ENCODE measurements at places on chromosomes 2 and 18. TPM values are rescaled to one million over a fixed set of nuclear protein-coding genes. Genes with fewer than 3 reads are reported as not detected.
A peak's percentile ranks its signal among the peaks of the same experiment; 100 is the strongest.

The CXCR1 gene
- not detected for total RNA-seq

The PROC gene
- not detected for total RNA-seq

The ABCG5 gene
- not detected for total RNA-seq

The TMEM17 gene
- total RNA-seq = 4.7 TPM

The HSPD1 gene
- 468 TPM for total RNA-seq

DNA sequence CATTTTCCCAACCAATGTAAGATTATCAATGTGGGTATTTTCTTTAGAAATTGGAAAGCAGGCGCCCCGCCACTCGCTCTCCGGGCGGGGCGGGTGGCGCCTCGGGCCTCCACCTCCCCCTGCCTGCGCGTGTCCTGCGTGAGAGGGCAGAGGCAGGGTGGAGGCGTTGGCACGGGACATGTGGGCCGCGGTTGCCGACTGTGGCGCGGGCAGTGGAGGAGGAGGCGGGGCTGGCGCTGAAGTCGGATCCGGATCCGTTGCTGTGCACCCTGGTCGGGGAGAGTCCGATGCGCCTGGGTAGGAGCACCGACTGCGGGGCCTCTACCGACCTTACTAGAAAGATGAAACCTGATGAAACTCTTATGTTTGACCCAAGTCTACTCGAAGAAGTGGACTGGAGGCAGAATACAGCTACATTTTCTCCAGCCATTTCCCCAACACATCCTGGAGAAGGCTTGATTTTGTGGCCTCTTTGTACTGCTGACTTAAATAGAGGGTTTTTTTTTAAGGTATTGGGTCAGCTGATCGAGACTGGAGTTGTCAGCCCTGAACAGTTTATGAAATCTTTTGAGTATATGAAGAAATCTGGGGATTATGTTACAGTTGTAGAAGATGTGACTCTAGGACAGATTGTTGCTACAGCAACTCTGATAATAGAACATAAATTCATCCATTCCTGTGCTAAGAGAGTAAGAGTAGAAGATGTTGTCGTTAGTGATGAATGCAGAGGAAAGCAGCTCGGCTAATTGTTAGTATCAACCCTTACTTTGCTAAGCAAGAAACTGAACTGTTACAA is 37.9 kb downstream of the PMS1 start:
- H3K27ac ChIP-seq = no peak overlapping the region
- DNase-seq = no peak
- no peak overlapping the region for H3K4me3 ChIP-seq
- peaks cover 7% of the 10 kb centered on the region for H3K4me1 ChIP-seq
- H3K27me3 ChIP-seq = no peaks in the 10 kb centered on the region
- peaks cover 12% of the 10 kb centered on the region for H3K36me3 ChIP-seq

- H3K27ac ChIP-seq = no peak overlapping the region
- peaks cover 50% of the 10 kb centered on the region for H3K4me1 ChIP-seq
- DNase-seq = no peak
Observed at GRCh38 chr2:47039489-47039870, 115.6 kb downstream of the STPG4 start.

DNA sequence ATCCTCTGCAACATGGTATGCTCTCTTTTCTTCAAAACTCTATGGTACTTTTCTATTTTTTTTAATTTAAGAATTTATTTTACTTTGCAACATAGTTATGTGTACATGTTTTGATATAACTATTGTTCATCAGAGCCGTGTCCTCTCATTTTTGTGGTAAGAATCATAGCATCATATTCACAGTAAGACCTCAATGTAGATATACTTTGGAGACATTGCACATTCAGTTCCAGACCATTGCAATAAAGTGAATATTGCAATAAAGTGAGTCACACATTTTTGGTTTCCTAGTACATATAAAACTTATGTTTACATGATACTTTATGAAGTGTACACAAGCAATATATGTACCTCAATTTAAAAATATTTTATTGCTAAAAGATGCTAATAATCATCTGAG is 22.7 kb upstream of the LINC00305 start:
- DNase-seq = no peak
- H3K27me3 ChIP-seq = no peaks in the 10 kb centered on the region
- no peaks in the 10 kb centered on the region for H3K4me1 ChIP-seq
- H3K27ac ChIP-seq = no peak overlapping the region

DNA sequence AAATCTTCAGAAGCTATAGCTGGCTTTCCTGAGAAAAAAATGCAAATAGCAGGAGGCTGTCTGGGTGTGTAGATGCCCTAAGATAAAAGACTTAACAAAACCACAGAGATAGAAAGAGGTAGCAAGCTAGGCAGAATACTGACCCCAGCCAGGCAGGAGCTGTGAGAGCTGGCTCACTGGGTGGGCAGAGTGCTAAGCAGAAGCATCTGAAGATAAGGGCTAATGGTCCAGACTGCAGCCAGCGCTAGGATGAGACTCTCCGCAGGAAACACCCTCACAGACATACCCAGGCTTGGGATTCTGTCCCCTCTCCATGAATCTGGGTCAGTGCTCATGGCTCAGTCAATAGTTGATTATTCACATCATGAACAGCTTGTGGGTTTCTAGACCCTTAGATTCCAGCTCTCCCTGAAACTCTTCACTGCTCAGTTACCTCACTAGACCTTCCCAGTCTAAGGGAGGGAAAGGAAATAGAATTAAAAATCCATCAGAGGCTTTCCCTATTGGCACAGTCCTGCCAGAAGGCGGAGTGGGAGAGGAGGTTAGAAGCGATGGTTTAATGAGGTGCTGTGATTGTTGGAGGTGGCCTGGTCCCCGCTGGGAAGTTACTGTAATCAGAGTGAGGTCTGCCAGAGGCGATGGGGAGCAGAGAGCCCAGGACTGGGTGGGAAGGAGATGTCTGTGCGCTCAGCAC is 21.4 kb upstream of the CCBE1 start:
- H3K4me1 ChIP-seq = peaks cover 59% of the 10 kb centered on the region
- peak overlapping the region; percentile 77 for H3K27ac ChIP-seq
- H3K36me3 ChIP-seq = no peaks in the 10 kb centered on the region
- H3K27me3 ChIP-seq = no peaks in the 10 kb centered on the region
- peak; percentile 86 for DNase-seq

DNA sequence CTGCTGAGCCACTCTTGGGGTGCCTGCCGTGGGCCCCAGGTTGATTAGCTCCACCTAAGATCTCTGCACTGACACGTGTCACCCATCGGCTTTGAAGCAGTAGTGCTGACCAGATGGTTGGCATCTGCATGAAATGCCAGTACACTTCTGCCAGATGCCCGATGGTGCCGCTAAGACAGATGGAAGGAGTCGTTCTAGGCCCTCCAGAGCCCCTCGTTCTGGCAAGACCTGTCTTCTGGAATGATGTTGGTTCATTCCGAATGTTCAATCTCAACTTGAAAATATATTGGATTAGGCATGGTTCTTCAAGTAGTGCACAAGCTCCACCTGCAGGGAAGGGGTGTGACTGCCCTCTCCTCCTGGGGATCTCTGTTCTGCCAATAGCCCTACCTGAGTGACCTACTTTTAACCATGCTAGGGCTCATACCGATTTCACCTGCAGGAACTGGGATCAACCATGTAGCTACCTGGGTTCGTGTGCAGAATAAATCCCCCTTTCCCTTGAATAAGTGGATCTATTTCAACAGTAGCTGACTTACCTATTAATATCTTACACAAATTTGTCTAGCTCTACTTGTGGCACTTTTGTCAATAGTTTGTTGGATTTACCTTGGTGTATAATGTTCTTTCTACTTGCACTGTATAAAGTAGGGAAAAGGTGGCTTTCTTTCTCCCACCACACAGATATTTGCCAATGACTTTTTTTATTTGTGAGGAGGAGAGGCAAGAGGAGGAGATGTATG is 342.6 kb downstream of the CTNNA2 start:
- H3K4me3 ChIP-seq = no peak overlapping the region
- H3K27ac ChIP-seq = no peak overlapping the region
- no peaks in the 10 kb centered on the region for H3K36me3 ChIP-seq
- 0 out of 2 replicates have a peak, but pooled peaks cover 3% of the 10 kb centered on the region for H3K27me3 ChIP-seq
- DNase-seq = no peak
- H3K4me1 ChIP-seq = no peaks in the 10 kb centered on the region

GRCh38 chr2:222854773-222855700 is 5.8 kb upstream of the ACSL3 start:
- peaks cover 6% of the 10 kb centered on the region for H3K4me1 ChIP-seq
- H3K36me3 ChIP-seq = no peaks in the 10 kb centered on the region
- H3K27ac ChIP-seq = no peak overlapping the region
- no peak for DNase-seq
- H3K4me3 ChIP-seq = no peak overlapping the region
- H3K27me3 ChIP-seq = no peaks in the 10 kb centered on the region

DNA sequence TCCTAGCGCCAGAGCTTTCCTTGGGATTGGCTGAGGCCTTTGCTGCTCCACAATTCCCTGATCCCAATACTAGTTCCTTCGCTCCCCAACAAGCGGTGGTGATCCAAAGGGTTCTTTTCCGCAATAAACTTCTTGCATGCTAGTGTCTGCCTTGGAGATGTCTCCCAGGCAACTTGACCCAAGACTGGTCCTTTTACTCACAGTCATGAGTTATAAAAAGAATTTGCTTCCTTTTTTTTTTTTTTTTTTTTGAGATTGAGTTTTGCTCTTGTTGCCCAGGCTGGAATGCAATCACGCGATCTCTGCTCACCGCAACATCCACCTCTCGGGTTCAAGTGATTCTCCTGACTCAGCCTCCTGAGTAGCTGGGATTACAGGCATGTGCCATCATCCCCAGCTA is 89.8 kb upstream of the SP3 start:
- peaks cover 61% of the 10 kb centered on the region for H3K4me1 ChIP-seq
- no peaks in the 10 kb centered on the region for H3K36me3 ChIP-seq
- H3K27me3 ChIP-seq = no peaks in the 10 kb centered on the region
- no peak overlapping the region for H3K4me3 ChIP-seq
- no peak overlapping the region for H3K27ac ChIP-seq

DNA sequence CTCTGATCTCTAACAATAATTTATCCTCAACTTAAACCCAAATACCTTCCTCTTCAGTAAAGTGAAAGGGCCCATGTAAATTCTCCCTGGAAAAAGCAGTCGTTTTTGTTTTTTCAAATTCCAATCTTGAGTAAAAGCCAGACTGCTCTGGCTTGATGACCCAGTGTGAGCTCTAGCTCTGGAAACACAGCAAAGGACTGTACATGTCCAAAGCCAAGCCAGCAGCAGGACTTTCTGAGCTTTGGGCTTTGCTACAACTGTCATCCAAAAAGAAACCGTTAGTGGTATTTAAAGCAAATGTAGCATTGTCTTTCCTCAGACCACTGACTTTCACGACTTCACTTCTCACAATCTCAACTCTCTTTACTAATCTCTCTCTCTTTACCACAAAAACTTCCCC is 25.4 kb downstream of the SH3YL1 start:
- H3K4me1 ChIP-seq = no peaks in the 10 kb centered on the region
- no peaks in the 10 kb centered on the region for H3K36me3 ChIP-seq
- no peak overlapping the region for H3K4me3 ChIP-seq

DNA sequence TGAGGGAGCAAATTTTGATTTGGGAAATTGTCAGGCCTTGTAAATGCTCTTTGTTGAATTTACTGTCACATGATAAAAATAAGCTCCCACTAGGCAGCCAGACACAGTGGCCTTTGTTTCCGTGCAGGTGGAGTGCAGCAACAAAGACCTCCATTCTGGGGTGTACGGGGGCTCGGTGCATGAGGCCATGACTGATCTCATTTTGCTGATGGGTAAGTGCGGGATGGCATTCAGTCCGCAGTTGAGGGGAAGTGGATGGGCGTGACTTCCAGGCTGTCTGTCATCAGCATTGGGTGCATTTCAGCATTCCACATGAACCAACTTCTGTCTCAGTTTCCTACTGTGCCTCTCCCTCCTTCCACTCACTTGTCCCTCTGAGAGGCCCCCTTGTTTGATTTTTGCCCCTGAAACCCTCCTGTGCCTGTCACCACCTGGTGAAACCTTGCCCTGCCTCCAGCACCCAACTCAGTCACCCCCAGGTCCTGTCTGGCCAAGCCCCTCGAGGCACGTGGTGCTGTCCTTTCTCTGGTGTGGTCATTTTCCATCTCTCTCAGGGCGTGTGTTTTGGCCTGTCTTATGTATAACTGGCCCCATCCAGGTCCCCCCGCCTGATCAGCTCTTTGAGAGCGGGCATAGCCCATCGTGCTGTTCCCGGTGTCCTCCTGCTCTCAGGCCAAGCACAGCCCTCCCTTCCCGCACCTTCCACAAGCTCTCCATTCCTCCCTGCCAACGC is 16.3 kb downstream of the CNDP2 start:
- no peak overlapping the region for H3K4me3 ChIP-seq
- no peak for DNase-seq
- no peak overlapping the region for H3K27ac ChIP-seq
- no peaks in the 10 kb centered on the region for H3K4me1 ChIP-seq
- H3K36me3 ChIP-seq = peaks cover 89% of the 10 kb centered on the region

- H3K27ac ChIP-seq = peak overlapping the region; percentile 27
- no peak overlapping the region for H3K4me3 ChIP-seq
- H3K36me3 ChIP-seq = no peaks in the 10 kb centered on the region
- no peak for DNase-seq
- peaks cover 42% of the 10 kb centered on the region for H3K4me1 ChIP-seq
Observed at GRCh38 chr2:20456116-20456571, 9.3 kb downstream of the RHOB start.

DNA sequence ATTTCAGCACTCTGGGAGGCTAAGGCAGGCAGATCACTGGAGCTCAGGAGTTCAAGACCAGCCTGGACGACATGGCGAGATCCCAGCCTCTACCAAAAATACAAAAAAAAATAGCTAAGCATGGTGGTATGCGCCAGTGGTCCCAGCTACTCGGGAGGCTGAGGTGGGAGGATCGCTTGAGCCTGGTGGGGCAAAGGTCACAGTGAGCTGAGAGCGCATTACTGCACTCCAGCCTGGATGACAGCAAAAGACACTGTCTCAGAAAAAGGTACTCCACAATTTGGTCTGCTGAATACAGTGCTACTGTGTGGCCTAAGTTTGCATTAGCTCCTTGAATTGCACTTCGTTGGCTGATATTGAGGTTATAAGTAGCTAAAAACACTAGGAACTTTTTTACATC is 97.9 kb downstream of the FEZ2 start:
- H3K27ac ChIP-seq = no peak overlapping the region
- H3K27me3 ChIP-seq = no peaks in the 10 kb centered on the region
- DNase-seq = no peak
- peaks cover 3% of the 10 kb centered on the region for H3K4me1 ChIP-seq
- H3K36me3 ChIP-seq = peaks cover 91% of the 10 kb centered on the region
- no peak overlapping the region for H3K4me3 ChIP-seq

GRCh38 chr2:75894170-75894569 is 183.5 kb upstream of the GCFC2 start:
- no peak for DNase-seq
- no peak overlapping the region for H3K4me3 ChIP-seq
- no peak overlapping the region for H3K27ac ChIP-seq
- no peaks in the 10 kb centered on the region for H3K4me1 ChIP-seq
- no peaks in the 10 kb centered on the region for H3K27me3 ChIP-seq

GRCh38 chr18:32908424-32908805 is 135.6 kb upstream of the KLHL14 start:
- no peak overlapping the region for H3K27ac ChIP-seq
- DNase-seq = no peak
- H3K4me3 ChIP-seq = no peak overlapping the region
- H3K36me3 ChIP-seq = no peaks in the 10 kb centered on the region
- H3K4me1 ChIP-seq = peaks cover 18% of the 10 kb centered on the region
- no peaks in the 10 kb centered on the region for H3K27me3 ChIP-seq

- no peak overlapping the region for H3K27ac ChIP-seq
- H3K36me3 ChIP-seq = no peaks in the 10 kb centered on the region
- no peaks in the 10 kb centered on the region for H3K27me3 ChIP-seq
- peaks cover 13% of the 10 kb centered on the region for H3K4me1 ChIP-seq
- DNase-seq = no peak
- no peak overlapping the region for H3K4me3 ChIP-seq
Observed at GRCh38 chr2:8620611-8621382, 61.1 kb upstream of the ID2 start.

GRCh38 chr18:33115917-33116316 is 324.6 kb downstream of the CCDC178 start:
- no peak overlapping the region for H3K4me3 ChIP-seq
- DNase-seq = no peak
- H3K4me1 ChIP-seq = no peaks in the 10 kb centered on the region
- no peak overlapping the region for H3K27ac ChIP-seq
- no peaks in the 10 kb centered on the region for H3K36me3 ChIP-seq
- no peaks in the 10 kb centered on the region for H3K27me3 ChIP-seq
